Vagina (tissue), 2 donors: ENCODE measurements at places on chromosomes 5 and 9. TPM values are rescaled to one million over a fixed set of nuclear protein-coding genes. Genes with fewer than 3 reads are reported as not detected.

GRCh38 chr5:142779163-142779840 lies 9.1 kb downstream of the ARHGAP26 start:
- no peak for DNase-seq

The PCDHGB7 gene
- 14.2 TPM for total RNA-seq

DNA sequence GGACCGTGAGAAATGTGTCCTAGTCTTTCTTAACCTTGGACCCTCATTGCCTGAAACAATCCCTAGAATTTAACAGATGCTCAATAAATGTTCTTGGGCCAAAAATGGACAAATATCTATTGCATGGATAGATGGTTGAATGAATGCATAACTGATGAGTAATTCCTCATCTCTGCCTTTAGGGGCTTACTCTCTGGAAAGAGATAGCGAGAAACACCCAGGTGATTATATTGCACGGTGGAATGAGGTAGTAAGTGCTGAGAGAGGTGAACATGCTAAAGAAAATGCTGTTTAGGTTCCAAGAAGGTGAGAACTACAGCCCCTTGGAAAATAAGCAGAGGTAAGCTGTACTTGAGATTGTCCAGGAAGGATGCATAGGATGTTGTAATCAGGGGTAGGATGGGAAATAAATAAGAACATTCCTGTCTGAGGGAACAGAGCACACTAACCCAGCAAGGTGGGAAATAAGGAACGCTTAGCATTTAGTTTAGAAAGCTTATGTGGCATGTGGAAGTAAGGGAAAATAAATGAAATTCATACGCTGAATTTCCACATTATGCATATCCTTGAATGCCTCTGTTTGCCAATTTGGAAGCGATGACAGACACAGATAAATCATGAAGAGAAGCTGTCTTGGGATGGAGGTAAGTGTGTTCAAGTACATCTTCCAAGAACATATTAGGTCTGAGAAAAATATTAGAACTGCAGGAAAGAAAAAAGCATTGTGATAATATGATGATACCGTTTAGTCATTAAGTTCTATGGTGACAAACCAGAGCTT lies 426.6 kb downstream of the ARHGEF28 start:
- no peak for DNase-seq

- DNase-seq, result no peak
Measured at GRCh38 chr9:27634879-27635278, 61.6 kb upstream of the C9orf72 start.

- no peak for DNase-seq
Measured at GRCh38 chr9:95511952-95512708, 4.6 kb downstream of the PTCH1 start.

The CDX1 gene
- total RNA-seq, result not detected

DNA sequence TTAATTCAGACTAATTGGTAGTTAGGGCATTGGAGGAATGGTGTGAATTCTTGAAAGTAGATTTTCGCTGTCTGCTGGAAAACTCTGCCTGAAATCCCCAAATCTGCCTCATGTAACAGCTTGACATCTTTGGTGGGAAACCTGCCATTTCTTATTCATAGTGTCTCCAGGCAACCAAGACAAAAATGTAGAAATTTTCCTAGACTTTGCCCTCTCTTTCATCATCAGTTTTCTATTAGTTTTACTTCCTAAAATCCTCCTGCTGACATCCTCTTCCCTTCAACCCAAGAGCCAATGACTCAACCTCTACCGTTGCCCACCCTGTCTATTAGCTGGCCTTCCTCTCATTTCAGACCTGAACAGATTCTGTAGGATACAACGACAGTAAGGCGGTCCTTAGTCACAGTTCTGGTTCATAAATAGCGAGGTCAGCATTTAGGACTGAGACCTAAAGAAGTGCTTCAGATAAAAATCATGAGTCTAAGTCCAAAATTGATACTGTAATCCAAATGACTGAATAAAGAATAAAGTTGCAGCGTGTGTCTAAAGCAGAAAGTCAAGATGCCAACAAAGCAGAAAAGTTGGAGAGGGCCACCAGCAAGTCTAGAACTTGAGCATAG lies 133.9 kb downstream of the MUSK start:
- DNase-seq, result no peak

The TSSK1B gene
- total RNA-seq, result 1.2 TPM

- DNase-seq, result no peak
Measured at GRCh38 chr5:127960270-127960691, 123.3 kb upstream of the SLC12A2 start.

The FOXD4L4 gene
- not detected for total RNA-seq

DNA sequence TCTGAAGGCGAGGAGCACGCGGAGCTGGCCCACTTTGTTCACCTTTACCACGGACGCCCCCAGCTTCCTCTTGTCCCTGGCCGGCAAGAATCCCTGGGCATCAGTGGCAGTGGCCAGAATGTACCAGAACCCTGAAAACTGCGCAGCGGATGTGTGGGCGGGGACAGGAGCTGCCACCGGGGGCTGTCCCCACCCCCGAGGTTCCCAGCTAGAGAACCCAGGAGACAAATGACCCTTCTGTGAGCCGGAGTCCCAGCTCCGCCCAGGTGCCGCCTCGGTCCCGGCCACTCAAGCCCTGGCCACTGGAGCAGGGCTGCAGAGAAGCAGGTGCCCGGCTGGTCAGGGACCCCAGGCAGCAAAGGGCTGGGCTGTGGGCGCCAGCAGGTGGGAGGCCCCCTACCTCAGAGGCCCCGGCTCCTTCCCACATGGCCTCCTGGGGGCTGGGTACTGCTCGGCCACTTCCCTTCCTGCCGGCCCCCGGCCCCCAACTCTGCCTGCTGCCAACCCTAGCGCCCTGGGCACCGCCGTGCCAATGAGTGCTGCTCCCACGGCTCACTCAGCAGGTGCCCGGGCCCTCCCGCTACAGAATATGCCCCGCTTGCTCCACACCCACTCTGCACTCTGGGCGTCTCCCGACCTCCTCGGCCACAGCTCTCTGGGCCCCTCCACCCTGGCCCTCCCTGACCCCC lies 713 bp downstream of the LCN10 start:
- DNase-seq, result no peak

GRCh38 chr5:93580927-93581445 lies at the start of gene NR2F1-AS1:
NR2F1-AS1 (minus strand) TSS chr5:93581219.
- no peak for DNase-seq

DNA sequence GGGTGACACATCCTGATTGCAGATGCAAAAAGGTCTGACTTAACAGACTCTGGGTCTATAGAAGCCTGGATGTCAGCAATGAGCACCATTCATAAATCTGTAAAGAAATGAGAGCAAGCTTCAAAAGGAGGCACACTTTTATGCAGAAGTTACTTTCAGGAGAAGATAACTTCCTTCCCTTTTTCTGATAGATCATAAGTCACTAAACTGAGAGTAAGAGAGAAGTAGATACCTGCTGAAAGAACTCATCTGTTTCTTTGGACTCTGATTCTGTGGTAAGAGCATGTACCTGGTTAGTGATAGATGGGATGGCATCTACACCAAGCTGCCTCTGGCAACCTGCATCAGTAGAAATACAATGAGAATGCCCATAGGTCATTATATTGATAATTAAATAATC lies 525.6 kb downstream of the CETN3 start:
- DNase-seq, result no peak

The FOXD4L5 gene
- not detected for total RNA-seq

- DNase-seq, result no peak
Measured at GRCh38 chr9:227860-228259, 13.2 kb downstream of the DOCK8 start.

GRCh38 chr9:101047848-101048397 lies 19.4 kb downstream of the PLPPR1 start:
- no peak for DNase-seq

The IL9 gene
- not detected for total RNA-seq

The BHMT2 gene
- 4.2 TPM for total RNA-seq

The TPPP gene
- 4.7 TPM for total RNA-seq

DNA sequence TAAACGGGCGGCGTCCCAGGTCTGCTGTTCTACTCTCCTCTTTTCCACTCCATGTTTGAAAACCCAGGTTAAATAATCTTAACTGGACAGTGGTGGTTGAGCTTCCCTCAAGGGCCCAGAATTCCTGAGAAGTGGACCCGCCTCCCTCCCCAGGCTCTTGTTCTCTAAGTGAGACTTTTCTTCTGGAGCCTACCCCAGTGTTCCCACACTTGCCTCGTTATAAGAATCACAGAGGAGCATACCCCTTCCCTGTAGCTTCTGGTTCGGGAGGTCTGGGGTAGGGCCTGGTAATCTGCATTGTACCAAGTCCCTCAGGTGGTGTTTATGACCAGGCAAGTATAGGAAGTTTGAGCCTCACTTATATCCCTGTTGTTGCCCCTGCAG lies 12.0 kb downstream of the PSD2 start:
- no peak for DNase-seq

DNA sequence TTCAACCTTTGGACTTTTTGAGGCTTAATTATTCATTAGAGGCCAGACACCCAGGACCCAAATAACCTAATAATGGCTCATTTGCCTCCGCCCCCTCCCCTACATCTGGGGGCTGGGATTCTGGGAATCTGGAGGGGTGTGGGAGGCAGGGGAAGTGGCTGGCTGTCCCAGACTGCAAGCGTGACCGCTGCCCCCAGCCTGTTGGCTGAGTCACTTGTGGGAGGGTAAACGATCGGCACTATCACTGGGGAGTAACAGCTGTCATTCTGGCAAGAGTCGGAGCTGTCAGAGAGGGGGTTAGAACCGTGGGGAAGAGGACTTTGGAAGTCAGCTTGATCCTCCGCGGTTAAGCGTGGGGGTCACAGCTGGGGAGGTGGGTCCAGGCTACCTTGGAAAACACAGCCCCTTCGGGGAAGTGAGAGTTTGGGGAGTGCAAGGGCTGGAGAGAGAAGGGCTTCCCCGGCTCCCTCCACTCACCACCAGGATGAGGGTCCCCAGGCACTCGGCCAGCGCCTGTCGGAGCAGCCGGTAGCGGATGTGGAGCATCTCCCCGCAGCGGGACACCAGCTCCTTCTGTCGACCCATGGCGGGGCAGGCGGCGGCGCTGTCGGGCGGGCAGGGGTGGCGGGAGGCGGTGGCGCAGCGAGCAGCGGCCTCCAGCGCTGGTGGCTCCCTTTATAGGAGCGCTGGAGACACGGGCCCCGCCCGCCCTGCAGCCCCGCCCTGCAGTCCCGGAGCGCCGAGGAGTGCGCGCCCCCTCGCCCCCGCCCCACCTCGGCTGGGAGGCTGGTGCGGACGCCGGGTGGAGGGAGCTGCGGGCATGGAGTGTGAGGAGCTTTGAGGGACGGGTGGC lies at the start of gene AQP3:
TSS of gene AQP3 (minus strand) at position 648 of the 853 bp plus-strand sequence. CDS start at position 585, 63 bp downstream.
- no peak for DNase-seq

GRCh38 chr9:135910757-135911156 lies 3.4 kb upstream of the CAMSAP1 start:
- no peak for DNase-seq

The ZNF300 gene
- 2.7 TPM for total RNA-seq

DNA sequence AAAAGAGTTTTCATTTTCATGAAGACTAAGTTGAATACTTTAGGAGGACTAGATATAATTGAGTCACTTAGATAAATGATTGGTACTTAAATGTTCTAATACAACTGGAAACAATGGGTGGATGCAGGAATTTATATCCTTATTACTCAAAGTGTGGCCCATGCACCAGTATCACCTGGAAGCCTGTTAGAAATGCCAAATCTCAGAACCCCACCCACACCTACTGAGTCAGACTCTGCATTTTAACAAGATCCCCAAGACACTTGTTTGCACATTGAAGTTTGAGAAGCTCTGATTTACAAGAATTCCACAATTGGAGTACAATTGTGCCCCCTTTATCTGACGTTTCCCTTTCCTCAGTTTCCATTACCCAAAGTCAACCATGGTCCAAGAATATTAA lies 239.0 kb downstream of the AUH start:
- no peak for DNase-seq

The AIF1L gene
- 16.2 TPM for total RNA-seq

- DNase-seq, result no peak
Measured at GRCh38 chr9:131690462-131690861, 49.4 kb downstream of the RAPGEF1 start.

The OR2S2 gene
- not detected for total RNA-seq

The FOXD4L6 gene
- not detected for total RNA-seq

DNA sequence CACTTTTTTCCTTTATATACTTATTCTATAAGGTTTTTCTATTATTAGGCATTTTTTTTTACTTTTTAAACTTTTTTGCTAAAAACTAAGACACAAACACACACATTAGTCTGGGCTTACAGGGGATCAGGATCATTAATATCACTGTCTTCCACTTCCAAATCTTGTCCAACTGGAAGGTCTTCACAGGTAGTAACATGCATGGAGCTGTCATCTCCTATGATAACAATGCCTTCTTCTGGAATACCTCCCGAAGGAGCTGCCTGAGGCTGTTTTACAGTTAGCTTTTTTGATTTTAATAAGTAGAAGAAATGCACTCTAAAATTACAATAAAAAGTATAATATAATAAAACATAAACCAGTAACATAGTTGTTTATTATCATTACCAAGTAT lies 345.5 kb upstream of the PTGER4 start:
- DNase-seq, result no peak

- no peak for DNase-seq
Measured at GRCh38 chr5:38191693-38192092, 66.7 kb upstream of the EGFLAM start.

DNA sequence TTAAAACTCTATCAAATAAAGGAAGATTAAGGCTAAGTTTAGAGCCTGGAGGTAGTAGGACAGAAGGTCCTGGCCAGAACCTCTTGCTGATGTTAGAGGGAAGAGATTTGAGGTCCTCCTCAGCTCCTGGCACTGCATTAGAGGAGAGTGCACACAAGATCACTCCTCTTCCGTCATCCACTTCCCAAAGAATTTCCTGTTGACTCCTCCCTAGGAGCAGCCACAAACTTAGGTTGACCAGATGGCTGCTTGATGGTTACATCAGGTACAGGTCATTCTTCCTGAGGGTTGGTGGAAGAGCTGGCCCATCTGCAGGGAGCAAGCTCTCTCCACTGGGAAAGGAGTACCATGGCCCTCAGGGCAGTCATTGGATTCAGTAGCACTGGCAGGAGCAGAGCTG lies 93.9 kb upstream of the IL33 start:
- DNase-seq, result no peak

DNA sequence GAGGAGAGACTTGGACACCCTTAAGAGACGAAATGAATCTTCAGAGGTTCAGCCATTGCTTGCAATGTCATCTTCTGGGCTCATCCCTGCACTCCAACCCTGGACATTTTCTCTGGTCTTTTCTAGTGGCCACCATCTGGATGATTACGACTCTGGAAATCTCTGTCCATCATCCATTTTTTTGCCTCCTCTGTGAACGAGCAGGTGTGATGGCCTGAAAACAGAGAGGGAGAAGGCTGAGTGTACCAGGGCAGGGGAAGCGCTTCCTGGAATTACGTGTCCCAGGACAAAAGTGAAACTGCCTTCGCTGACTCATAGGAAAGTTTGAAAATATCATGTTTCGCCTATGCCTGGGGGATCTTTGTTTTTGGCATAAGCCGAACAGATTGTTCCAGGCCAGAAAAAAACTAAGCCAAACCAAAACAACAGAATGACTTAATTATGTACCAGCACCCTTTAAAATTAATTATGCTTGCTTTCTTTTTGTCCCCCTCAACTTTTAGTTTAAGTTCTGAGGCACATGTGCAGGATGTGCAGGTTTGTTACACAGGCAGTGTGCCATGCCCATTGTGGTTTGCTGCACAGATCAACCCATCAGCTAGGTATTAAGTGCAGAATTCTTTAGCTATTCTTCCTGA lies 31.9 kb downstream of the ANKRD33B start:
- no peak for DNase-seq
